Right ventricle myocardium superior (tissue), 1 donor: ENCODE measurements at places on chromosomes 7 and 10.
A peak's percentile ranks its signal among the peaks of the same experiment; 100 is the strongest.

DNA sequence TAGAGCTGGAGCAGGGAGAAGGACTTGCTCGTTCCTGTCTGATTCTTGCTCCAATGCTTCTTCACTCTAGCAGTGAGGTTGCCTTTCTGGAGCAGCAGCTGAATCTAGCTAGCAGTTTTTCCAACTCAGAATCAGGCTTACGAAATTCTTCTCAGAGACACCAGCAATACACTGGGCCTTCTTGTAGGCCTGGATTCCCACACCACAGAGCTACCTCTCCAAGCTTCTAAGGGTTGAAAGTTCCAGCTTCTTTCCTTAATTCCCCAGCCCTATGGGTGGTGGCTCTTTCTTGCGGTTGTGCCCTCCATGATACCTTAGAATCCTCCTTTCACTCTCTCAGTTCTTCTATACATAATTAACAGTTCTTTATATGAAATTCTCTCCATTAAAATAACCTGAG, 586.6 kb downstream of the INHBA start:
- DNase-seq, result no peak

GRCh38 chr10:97500297-97500575, 1.5 kb downstream of the UBTD1 start:
- no peak for DNase-seq

DNA sequence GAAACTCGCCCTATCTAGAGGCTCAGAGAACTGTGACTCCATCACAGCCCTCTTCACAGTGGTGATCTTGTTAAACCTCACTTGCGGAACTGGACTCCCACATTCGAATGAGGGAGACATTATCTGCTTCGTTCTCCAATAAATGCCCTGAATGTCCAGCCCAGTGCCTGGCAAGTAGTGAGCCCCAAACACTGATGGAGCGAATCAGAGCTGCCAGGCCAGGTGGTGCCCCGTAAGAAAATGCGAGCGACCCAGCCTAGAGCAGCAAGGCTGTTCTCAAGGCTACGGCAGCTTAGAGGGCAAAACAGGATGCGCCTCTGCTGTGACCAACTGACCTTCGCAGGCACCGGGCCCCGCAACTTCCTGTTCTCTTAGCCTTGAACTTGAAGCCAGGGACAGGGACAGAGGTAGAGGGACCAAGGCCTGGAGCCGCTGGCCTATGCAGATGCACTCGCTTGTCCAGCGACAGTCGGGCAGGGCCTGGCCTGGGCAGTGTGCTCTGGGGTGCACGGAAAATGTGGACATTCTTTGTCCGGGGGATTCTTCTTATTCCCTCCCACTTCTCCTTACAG, 217.6 kb downstream of the TCERG1L start:
- DNase-seq, result peak; percentile 33

DNA sequence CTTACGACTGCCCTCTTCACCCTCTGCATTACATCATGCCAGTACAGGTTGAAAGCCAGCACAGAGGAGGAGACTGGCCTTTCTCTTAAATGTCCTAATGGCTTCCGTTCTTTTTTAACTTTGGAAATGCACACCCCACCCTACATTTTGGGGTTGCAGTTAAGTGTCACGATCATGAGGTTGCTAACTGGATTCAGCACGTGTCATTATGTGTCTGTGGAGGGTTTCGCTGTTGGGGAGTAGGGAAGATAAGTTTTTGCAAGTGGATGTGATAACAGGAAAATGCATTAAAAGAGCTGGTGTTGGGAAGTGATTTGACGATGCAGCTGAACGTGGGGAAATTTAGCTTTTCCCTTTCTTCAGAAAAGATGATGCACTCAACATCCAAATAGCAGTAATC, 135.9 kb downstream of the LRRC4 start:
- DNase-seq, result no peak

DNA sequence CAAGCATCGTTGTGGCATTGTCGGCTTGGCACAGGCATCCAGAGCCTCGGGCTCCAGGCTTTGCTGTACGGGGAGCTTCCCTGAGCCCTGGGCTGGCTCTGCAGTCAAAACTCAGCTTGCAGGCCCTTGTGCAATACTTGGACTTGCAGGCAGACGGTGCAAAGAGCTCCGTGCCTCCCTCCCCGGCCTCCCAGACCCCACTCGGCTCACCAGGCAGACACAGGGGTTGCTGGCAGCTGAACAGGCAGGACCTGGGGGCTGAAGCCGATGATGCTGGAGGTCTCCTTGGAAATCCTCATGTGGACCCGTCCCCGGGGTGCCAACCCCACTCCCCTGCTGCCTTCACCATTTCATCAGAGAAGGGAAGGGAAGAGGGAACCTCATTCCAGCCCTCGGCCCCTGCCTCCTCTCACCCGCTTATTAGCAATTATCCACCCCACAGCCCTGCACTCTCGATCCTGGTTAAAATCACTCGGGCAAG, 59.6 kb upstream of the GNA12 start:
- no peak for DNase-seq

DNA sequence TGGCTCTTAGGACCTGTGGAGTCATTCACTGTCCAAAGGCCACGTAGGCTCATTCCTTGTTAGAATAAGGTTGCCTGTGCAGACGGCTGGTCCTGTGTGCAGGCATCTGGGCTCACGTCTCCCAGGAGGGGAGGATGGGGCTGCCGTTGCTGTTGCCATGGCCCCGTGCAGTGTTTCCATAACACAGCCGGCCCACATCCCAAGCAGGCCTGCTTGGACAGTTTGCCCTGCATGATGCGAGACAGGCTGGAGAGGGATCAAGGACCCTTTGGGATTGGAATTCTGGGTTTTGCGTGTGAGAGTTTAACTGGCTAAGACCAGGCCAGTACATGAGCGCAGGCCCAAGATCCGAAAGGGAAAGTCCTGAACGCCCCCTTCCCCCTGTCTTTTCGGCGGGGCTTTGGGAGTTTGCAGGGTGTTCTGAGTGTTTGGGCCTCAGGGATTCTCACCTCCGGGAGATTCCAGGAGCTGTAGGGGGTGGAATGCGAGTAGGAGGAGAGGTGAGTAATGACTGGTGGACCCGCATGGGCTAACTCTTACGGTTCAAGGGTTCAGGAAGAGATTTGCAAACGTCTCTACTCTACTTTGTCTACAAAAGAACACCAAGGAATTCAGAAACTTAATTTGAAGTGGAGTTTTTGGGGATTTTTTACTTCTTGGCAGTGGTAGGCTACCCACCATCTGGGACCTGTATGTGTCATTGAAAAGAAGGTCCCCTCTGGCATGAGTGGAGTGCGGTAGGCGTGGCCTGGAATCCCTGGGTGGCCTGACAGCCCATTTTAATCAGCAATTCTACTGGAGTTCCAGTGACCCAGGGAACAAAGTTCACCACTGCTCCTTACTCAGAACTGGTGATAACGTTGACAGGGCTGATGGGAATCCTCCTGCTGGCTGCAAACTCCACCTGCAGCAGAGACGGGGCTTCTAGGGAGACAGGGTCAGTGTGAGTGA, 125.4 kb downstream of the ITIH5 start:
- peak; percentile 76 for DNase-seq

DNA sequence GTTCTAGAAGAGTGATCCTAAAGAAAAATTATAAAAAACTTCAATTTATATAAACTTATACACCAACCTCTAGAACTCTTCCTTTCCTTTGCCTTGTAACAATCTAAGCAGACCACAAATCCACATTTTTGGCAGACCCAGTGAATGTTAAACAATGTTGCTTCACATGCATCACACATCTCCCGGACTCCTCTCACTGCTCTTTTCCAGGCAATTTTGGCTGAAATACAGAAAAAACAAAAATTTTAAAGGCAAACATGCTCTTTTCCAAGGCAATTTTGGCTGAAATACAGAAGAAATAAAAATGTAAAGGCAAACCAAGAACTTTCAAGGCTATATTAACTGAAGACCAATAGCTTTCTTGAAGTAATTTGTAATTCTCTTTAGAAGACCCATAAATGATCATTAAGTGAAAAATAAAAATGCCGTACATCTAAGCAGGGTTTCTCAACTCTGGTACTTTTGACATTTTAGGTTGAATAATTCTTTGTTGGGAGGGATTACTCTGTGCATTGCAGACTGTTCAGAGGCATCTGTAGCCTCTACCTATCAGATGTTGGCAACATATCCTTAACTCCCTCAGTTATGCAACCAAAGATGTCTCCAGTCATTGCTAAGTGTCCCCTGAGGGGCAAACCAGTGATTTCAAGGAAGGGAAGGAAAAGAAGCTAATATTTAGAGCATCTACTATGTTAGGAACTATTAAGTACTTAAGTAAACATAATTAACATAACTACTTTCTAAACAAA, 64.4 kb downstream of the NRBF2 start:
- no peak for DNase-seq

GRCh38 chr7:86981127-86981526, 78.3 kb downstream of the ELAPOR2 start:
- no peak for DNase-seq

GRCh38 chr7:151195616-151196450, 8.8 kb upstream of the ASB10 start:
- DNase-seq, result no peak
